IPS-NIHi11 (cell line): ENCODE measurements at places on chromosomes 4 and X.

- no peak for DNase-seq
These were observed 20.3 kb downstream of the DGKQ start for GRCh38 chr4:952881-953573.

DNA sequence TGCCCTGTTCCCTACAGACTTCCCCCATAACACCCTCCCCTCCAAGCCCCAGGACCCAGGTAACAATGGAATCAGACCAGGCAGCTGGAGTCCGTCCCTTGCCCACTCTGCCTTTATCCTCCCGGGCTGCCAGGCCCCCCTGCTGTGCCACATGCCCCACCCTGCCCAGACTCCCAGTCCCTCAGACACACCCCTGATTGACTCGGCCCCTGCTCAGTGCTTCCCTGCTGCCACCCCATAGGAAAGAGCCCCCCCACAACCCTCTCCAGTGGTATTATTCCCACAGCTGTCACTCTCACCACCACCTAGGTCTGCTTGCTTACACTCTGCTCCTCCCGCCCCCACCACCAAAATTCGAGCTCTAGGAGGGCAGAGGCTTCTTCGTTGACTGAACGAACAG lies 4.7 kb upstream of the NAA10 start:
- DNase-seq, result no peak

- no peak for DNase-seq
These were observed 65.3 kb upstream of the CCSER1 start for GRCh38 chr4:90061881-90062280.

- DNase-seq, result no peak
These were observed 95.3 kb upstream of the PTPN13 start for GRCh38 chr4:86498863-86499166.

- no peak for DNase-seq
These were observed 280.2 kb downstream of the ADGRA3 start for GRCh38 chr4:22235698-22236097.

GRCh38 chrX:82127228-82128123 lies 925.6 kb downstream of the SH3BGRL start:
- no peak for DNase-seq

GRCh38 chr4:117134386-117134785 lies 49.0 kb upstream of the TRAM1L1 start:
- peak; percentile 60 for DNase-seq

GRCh38 chr4:98688411-98689290 lies 30.2 kb upstream of the TSPAN5 start:
- DNase-seq, result no peak

- DNase-seq, result no peak
These were observed 28.5 kb upstream of the ANK2 start for GRCh38 chr4:113020966-113021365.

- no peak for DNase-seq
These were observed 318.3 kb downstream of the ARHGAP24 start for GRCh38 chr4:85793233-85793585.

DNA sequence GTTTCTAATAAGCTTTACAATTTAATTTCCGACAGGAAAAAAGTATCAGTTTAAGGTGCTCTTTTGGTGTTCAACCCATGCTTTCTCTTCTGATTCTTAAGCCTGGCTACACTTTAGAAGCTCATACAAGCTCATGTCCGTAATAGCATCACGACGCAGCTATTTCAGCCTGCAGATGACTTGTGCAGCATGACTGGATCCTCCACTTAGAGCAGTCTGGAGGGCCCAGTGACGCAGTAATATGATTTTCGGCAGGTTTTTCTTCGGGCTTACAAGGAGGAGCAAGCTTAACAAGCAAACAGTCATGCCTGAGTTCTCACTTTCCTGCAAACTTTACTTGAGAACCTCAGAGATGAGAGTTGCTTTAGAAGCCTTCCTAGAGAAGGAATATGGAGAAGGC lies 85.3 kb upstream of the MAML3 start:
- no peak for DNase-seq

- no peak for DNase-seq
These were observed 16.1 kb downstream of the TNIP3 start for GRCh38 chr4:121148000-121148399.

- DNase-seq, result no peak
These were observed 37.2 kb downstream of the CXXC4 start for GRCh38 chr4:104457308-104457981.

DNA sequence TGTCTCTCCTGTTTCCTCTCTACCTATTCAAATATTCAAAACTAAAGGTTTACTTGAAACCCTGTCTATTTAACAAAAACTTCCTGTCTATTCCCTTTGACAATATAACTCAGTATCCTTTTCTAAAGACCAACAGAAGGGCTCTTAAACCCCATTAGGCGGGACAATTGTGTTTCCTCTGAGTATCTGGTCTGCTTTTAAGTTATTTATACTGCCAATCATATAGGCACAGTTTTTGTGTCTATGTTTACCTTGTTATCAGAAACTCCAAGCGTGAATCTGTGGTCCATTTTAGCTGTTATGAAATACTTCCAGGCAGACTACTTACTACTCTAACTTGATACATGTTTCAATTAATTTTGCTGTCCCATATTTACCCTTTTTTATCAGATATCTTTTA lies 350.0 kb upstream of the CTSO start:
- no peak for DNase-seq

DNA sequence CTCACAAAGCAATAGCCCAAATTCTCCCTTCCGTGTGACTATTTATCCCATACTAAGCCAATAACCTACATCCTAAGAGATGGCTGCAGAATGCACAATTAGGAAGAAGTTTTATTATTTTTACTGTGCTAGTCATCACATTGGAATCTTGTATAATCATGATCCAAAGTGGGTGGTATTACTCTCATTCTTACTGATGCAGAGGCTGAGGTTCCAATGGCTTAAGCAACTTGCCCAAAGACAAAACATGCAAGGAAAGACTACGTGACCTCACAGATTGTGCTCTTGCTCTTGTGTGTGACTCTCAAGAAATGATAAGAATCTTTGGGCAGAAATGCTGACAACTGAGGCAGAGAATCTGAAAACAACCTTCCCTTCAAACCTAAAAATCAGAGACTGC lies 212.2 kb downstream of the LDB2 start:
- no peak for DNase-seq

- DNase-seq, result no peak
These were observed 15.6 kb downstream of the CXorf66 start for GRCh38 chrX:139949703-139950102.

GRCh38 chrX:68695206-68695845 lies 47.9 kb downstream of the STARD8 start:
- DNase-seq, result no peak

DNA sequence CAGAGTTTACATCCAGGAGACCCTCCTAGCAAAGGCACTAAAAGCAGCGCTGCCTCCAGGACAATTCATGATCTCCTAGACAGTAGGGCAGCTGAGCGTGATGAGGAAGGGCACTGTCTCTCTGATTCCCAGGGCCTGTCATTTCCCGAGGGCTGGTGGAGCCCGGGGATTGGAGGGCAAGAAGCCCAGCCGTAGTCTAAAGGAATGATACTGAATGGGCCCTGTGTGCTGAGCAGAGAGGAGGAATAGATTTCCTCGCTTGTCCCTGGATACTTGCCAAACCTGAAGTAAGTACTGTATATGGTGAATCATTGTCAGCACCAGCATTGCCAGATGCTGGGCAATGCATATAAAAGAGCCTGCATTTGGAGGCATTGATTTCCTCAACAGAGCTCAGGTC lies 88.0 kb upstream of the SLITRK2 start:
- no peak for DNase-seq

DNA sequence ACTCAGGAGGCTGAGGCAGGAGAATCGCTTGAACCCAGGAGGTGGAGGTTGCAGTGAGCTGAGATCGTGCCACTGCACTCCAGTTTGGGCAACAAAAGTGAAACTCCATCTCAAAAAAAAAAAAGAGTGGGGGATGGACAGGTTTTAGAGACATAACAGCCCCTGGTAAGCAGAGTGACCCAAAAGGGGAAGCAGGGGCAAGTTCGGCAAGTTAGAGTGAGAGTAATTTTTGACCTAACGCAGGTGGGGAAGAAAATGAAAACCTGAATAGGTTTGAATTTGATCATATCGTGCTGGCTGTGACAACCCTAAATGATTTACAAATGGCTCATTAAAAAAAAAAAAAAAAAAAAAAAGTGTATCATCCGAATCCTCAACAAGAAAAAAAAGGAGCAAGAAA lies 25.7 kb upstream of the TMEM131L start:
- no peak for DNase-seq

GRCh38 chrX:49233887-49234555 lies 881 bp upstream of the CACNA1F start:
- DNase-seq, result no peak

GRCh38 chrX:39156051-39156450 lies 354.8 kb downstream of the MID1IP1 start:
- no peak for DNase-seq

GRCh38 chrX:111431001-111431400 lies 19.0 kb upstream of the DCX start:
- DNase-seq, result no peak

GRCh38 chr4:41526628-41527027 lies 11.3 kb upstream of the LIMCH1 start:
- no peak for DNase-seq

DNA sequence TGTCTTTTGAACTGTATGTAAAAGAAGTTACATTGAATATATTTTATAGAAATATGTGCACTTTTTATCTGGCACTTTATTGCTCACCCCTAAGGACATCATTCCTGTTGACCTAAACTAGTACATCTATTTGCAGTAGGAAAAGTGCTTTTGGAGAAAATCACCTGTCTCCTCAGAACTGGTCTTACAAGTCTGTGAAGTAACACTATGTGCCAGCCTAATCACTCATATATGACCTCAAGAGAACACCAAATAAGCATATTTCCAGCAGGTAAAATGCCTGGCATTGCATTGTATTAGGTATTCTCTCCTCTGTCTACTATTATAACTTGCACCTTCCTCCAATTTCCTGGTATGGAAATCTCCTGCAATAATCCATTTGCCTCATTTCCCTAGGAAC lies 4.0 kb upstream of the GASK1B start:
- no peak for DNase-seq

DNA sequence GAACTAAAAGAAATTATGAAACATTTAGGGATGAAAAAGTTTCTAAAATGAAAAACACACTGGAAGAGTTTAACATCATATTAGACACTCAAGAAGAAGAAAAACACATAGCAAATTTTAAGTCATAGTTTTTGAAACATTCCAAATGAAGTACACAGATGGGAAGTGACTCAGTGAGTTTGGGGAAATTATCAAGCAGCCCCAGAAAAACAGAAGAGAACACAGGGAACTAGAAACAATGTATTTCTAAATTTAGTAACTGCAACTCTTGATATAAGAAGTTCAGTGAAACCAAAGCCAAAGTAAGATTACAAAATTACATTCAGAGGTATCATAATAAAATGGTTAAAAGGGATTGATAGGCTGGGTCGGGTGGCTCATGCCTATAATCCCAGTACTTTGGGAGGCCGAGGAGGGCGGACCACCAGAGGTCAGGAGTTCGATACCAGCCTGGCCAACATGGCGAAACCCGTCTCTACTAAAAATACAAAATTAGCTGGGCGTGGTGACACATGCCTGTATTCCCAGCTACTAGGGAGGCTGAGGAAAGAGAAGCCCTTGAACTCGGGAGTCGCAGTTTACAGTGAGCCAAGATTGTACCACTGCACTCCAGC lies 461.2 kb downstream of the KCTD8 start:
- no peak for DNase-seq

DNA sequence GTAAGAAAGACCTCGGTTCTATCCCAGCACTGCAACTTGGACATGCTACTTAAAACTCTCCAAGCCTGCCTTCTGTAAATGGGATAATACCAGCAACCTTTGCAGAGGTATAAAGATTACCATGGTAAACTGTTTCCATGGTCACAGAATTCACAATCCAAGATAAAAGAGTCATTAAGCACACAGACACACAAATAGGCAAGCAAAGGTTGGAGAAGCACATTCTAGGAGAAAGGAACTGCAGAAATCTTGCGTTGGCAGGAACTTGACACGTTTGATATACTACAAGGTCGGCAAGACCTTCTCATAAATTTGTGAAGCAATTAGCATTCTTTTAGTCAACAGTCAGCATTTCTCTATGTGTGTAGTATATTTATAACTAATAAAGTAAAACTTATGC lies 12.3 kb upstream of the CHRNA9 start:
- no peak for DNase-seq

GRCh38 chr4:82108506-82108905 lies 265.3 kb downstream of the HNRNPD start:
- no peak for DNase-seq

GRCh38 chrX:135420831-135421230 lies 913 bp upstream of the SMIM10L2A start:
- no peak for DNase-seq

GRCh38 chr4:140408974-140409373 lies 18.5 kb downstream of the CLGN start:
- no peak for DNase-seq

DNA sequence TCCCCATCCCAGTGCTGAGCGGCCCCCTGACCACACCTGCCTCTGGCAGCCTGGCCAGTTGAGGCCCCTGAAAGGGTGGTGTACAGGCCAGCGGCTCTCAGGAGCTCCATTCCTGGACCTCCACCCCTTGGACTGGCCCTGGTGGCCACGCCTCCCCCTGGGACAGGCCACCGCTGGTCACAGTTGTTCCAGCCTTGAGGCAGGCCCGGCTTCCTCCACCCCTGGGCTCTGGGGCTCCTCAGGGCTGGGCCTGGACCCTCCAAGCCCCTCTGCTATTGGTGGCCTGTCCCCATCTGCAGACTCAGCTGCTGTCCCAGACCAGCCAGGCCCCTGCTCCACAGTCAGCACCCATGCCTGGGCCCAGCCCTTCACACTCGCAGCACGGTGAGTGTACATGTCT lies 93.2 kb upstream of the NKX1-1 start:
- peak; percentile 10 for DNase-seq

DNA sequence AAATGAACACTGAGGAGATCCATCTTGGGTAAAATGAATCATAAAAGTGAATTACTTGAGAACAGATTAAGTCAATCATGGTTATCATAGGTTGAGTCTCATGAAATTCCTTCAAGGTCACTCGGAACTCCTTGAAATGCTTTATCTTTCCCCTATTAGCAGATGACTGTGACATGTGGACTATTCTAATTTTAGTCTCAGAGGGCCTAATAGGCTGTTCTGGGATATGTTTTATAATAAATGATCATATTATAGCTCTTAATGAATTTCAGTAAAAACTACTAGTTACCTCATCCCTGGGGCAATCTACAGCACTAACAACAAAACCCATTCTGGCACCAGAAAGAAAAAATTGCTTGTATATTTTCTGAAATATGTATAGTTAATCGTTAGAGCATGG lies 44.7 kb downstream of the SPATA4 start:
- no peak for DNase-seq

- DNase-seq, result no peak
These were observed 117.3 kb upstream of the CBR4 start for GRCh38 chr4:169127314-169127713.

GRCh38 chrX:102558607-102559006 lies 40.7 kb upstream of the ARMCX5 start:
- DNase-seq, result no peak

DNA sequence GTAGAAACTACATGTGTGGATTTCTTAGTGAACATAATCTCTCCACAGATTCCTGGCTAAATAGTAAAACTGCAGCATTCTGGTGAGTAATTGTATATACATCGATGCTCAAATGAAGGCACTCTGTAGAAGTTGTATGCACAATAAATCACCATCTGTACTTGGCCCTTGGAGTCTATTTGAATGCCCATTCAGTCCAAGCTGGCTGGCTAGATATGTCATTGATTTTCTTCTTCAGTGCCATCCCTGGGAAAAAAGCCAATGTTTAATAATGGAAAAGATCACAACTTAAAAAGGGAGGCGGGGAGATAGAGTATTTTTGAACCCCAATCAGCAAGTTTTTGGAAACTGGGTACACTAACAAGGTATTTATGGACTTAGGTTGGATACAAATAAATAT lies 381.0 kb upstream of the TEX13C start:
- DNase-seq, result no peak

- no peak for DNase-seq
These were observed 206.7 kb downstream of the RASL11B start for GRCh38 chr4:53068755-53069330.
